ENCODE measurements at places on chromosomes 12 and 14. TPM values are rescaled to one million over a fixed set of nuclear protein-coding genes. Genes with fewer than 3 reads are reported as not detected.

- DNase-seq, result no peak
Measured at GRCh38 chr12:124512667-124513296, 54.6 kb downstream of the NCOR2 start.

DNA sequence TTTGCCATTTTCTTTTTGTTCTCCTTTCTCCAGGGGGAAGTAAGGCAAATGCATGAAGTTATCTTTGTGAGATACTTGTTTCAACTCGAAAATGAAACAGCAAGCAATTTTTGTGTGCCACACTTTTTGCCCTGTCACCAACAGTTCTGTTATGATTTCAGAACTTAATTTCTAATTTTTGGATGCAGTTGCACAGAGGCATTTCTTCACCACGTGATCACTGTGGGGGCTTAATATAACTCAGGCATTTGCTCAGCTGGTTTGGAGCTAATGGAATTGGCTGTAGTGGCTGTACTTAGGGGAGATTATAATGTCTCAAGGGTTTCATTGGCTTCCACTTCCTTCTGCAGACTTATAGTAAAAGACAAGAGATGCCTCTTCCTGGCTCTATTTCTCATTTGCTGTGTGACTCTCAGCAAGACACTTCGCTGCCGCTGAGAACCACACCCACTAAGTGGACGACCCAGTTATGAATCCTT is 452.4 kb downstream of the RAD51B start:
- no peak for DNase-seq

GRCh38 chr12:109476807-109477184 is 304 bp downstream of the KCTD10 start:
- DNase-seq, result no peak

Gene TBK1
- polyA plus RNA-seq, result 26.4 TPM

Measured in renal pelvis (tissue), 12 donors.